ENCODE measurements at places on chromosomes 11 and 22.
A peak's percentile ranks its signal among the peaks of the same experiment; 100 is the strongest.

GRCh38 chr11:35619116-35619854, 1.0 kb downstream of the FJX1 start:
- DNase-seq: peak; percentile 33

GRCh38 chr11:62854013-62854824, 14.8 kb upstream of the WDR74 start:
- no peak for DNase-seq

- no peak for DNase-seq
Observed at GRCh38 chr22:17985606-17986005, 38.8 kb downstream of the MICAL3 start.

DNA sequence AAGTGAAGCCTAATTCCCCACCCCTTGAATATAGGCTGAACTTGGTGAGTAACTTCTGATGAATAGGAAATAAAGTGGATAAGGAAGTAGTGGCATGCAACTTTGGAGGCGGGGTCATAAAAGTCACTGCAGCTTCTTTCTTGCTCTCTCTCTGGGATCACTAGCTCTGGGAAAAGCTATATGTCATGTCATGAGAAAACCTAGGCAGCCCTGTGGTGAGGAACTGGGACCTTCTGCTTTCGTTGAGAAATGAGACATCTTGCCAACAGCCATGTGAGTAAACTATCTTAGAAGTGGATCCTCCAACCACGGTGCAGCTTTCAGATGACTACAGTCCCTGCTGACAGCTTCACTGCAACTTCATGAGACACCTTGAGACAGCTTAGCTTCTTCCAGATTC, 15.7 kb downstream of the ZNF214 start:
- peak; percentile 13 for DNase-seq

GRCh38 chr11:88623531-88623930, 286.0 kb upstream of the CTSC start:
- DNase-seq: no peak

DNA sequence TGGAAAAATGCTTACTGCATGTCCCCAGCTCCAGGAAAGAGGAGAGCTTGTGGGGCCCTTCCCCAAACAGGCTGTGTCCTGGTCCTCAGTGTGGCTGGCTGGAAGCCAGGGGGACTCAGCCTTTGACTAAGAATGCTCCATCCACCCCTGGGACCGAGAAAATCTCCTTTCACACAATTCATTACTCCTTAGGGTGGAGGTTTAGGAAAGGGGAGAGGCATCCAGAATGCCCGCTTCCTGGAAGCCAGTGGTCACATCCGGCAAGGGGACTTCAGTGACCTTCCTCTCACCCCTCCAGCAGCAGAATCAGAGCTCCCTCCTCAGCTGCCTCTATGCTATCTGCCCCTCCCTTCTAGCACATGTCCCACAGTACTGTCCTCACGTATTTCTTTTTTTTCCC, 21.9 kb downstream of the ATG16L2 start:
- DNase-seq: no peak

DNA sequence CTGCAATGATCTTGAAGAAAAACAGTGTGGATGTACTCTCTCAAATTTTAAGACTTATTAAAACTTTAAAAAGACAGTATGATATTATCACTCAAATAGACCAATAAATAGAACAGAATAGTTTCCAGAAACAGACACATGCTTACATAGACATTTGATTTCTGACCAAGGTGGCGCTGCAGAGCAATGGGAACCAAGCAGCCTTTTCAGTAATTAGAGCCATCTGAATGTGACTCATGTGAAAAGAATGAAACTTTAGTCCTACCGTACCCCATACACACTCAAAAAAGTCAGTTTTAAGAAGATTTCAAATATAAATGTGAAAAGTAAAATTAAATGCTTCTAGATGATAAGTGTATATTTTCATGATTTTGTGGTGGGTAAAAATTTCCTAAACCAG, 74.2 kb upstream of the MS4A8 start:
- peak; percentile 27 for DNase-seq

- DNase-seq: peak; percentile 20
Observed at GRCh38 chr11:96393753-96394348, 4.0 kb downstream of the JRKL start.

GRCh38 chr11:1908618-1909017, 10.9 kb upstream of the TNNT3 start:
- DNase-seq: no peak

GRCh38 chr11:73241300-73241699, 23.2 kb downstream of the P2RY2 start:
- DNase-seq: no peak

DNA sequence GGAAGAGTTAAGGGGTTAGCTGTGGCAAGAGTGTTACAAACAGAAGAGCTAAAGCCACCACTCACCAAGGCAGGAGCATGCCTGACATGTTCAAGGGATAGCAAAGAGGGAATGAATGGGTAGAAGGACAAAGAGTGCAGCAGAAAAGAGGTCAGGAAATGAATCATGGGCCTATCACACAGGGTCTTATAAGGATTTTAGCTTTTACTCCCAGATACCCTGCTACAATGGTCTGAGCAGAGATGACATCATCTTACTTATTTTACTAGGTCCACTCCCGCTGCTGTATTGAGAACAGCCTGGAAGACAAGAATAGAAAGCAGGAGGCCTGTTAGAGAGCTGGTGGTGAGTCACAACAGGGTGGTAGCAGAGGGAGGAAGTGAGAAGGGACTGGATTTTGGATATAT, 9.8 kb downstream of the TRAF6 start:
- DNase-seq: peak; percentile 63

DNA sequence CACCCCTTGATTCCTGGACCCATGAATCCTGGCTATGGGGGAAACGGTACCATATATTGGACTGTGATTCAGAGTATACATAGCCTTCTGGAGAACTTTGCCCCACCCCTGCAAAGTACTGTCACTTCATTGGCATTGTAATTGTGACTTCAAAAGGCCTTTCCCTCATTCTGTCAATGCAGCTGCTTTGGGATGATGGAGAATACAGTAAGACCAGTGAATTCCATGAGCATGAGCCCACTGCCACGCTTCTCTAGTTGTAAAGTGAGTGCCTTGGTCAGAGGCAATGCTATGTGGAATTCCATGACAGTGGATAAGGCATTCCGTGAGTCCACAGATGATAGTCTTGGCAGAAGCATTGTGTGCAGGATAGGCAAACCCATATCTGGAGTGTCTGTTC, 25.7 kb upstream of the MSANTD2 start:
- DNase-seq: no peak

DNA sequence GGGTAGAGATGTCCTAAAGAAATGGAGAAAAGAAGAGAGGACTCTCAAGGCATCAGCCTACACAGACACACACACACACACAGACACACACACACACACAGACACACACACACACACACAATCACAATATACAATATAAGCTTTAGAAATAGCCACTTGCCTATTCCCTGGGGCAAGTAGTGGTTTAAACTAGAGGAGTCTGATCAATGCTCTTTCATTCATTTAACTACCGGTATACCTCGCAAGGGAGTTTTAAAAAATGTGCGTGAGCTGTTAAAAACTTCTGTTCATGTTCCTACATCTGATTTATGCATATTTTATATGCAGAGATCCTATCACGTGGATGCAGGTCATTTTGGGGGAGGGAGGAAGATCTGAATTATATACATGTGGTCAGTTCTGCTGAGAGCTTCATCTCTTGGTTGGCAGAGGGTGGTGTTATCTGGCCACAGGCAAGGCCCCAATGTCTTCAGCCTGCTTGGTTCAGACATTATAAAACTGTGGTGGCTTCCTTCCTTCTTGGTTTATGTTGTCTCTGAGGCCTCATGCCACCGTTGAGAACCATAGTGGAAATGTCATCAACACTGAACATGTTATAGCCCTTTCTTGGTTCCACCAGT, 56.6 kb downstream of the SYT13 start:
- DNase-seq: no peak

DNA sequence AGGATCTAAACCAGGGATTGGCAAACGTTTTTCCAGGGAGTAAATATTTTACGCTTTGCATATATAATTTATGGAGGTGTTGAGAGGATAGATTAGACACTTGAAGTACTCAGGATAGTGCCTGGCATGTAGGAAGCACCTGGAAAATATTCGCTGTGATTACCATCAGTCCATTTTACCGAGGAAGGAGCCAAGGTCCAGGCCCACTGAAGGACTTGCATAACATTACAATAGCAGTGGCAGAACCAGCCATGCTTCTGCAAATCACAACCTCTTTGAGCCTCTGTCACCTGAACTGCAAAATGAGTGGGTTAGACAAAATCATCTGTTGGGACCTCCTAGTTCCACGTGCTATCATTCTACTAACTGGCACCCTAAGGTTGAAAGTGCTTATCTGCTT, 5.4 kb downstream of the FUT4 start:
- DNase-seq: no peak

DNA sequence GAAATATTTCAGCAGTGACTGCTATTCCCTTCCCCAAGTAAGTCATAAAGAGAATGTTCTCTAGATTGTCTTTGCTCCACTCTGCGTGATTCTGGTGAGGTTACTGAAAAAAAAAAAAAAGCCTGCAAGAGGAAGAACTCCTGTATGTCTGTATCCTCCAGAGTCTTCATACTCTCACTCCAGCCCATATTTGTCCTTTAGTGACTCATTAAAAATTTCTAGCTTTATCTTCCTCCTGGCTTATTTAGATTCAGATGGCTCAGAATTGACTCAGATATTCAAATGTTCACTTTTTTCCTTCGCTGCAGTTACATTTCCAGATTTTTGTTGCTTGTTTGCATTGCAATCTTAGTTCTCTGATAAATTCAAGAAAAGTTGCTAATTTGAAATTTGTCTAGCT, 76.3 kb upstream of the CNTN5 start:
- DNase-seq: no peak

GRCh38 chr11:127330044-127330443, 329.5 kb upstream of the KIRREL3 start:
- DNase-seq: no peak

- no peak for DNase-seq
Observed at GRCh38 chr11:32829157-32829679, 509 bp upstream of the PRRG4 start.

- DNase-seq: no peak
Observed at GRCh38 chr11:28659716-28660348, 551.6 kb downstream of the METTL15 start.

DNA sequence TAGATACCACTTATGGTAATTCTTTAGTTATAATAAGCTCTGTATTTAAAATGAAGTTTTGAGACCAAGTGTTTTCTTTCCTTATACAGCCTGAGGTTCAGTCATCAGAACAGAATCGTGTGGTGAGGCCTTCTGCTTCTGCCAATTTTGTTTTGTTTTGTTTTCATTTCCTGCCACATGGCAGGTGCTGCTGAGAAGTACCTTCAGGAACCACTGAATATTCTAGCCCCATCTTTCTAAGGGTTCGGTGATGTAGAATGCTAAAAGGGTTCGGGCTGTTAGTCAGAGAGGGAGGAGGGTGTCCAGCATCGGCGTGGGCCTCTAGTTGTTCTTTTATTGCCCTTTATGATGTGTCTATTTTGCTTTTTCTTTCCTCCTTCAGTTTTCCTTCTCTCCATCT, 25.8 kb downstream of the TNRC6B start:
- DNase-seq: no peak

DNA sequence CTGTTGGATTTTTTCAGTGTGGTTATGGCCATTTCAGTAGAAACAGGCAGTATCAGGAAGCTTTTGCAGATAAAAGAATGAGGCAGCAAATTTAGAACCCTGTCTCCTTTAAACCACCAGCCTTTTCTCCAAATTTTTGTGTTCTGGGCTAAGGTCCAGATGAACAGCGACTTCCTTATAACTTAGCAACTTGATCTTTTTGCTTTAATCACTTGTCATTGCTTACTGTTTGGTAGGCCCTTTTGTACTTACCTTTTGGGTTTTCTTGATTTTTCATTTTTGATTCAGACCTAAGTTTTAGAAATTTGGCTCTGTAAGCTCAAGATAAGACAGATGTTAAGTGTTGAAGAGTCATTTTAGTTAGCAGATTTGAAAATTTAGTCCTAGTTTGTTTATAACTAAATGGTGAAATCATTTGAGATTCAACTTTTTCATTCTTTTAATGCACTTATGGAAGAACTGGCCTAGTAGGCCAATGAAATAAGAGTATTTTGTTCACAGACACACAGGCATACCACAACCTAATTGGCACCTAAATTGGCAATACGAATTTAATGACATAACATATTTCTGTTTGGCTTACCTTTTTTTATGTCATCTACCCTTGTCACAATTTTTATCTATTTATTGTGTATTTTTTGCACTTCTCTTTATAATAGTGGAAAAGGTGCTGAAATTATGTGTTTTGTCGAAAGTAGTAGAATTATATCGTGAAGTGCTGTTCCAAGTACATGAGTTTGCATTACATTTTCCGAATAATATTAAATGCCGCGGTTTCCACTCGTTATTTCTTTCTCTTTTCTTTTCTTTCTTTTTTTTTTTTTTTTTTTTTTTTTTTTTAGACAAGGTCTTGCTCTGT, 2.1 kb downstream of the RTN3 start:
- DNase-seq: no peak

DNA sequence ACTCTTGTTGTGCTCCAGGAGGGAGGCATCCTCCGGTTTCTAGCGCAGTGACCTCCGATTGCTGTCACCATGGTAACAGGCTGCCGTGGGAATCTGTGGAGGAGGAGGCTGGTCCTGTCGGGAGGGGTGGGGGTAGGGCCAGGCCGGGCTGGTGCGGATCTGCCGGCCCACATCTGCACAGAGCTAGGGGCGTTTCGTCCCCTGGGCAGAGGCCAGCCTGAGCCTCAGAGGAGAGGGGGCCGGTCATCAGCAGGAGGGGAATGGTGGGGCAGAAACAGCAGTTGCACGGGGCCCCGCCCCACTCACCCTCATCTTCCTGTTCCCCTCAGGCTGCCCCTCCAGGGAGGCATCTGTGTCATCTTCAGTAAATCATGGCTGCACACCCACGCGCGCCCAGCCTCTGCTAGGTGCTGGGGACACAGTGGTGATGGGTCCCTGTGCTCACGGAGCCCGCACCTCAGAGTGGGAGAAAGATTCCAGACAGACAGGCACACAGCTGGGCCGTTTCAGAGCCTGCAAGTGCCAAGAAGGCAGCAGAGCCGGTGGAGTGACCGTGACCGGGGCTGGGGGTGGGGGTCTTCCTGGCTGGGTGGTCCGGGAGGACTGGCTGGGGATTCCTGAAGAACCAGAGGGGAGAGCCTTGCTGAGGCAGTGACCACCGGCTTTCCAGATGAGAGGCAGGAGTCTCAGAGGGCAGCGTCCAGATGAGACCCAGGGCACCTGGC, 120.5 kb downstream of the CACNA1I start:
- no peak for DNase-seq

DNA sequence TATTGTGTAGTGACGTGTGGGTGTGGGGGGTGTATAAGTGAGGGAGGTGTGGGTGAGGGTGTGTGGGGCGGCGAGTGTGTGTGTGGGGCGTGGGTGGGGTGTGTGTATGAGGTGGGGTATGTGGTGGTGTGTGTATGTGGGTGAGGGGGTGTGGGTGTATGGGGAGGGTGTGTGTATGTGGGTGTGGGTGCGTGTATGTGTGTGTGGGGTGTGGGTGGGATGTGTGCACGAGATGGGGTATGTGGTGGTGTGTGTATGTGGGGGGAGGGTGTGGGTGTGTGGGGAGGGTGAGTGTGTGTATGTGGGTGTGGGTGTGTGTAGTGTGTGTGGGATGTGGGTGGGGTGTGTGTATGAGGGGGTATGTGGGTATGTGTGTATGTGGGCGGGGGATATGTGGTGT, 205.5 kb downstream of the OPCML start:
- no peak for DNase-seq

- no peak for DNase-seq
Observed at GRCh38 chr11:82176945-82177344, 556.7 kb downstream of the FAM181B start.

- no peak for DNase-seq
Observed at GRCh38 chr22:44426981-44427380, 71.1 kb downstream of the RTL6 start.

GRCh38 chr11:69086152-69087132, 37.7 kb downstream of the TPCN2 start:
- no peak for DNase-seq

GRCh38 chr22:43988116-43988820, 33.0 kb downstream of the SAMM50 start:
- no peak for DNase-seq

Measured in RWPE1 (cell line).